ENCODE measurements at places on chromosomes 12 and 14.

GRCh38 chr12:116065606-116066005 lies 211.9 kb downstream of the MED13L start:
- DNase-seq: no peak

DNA sequence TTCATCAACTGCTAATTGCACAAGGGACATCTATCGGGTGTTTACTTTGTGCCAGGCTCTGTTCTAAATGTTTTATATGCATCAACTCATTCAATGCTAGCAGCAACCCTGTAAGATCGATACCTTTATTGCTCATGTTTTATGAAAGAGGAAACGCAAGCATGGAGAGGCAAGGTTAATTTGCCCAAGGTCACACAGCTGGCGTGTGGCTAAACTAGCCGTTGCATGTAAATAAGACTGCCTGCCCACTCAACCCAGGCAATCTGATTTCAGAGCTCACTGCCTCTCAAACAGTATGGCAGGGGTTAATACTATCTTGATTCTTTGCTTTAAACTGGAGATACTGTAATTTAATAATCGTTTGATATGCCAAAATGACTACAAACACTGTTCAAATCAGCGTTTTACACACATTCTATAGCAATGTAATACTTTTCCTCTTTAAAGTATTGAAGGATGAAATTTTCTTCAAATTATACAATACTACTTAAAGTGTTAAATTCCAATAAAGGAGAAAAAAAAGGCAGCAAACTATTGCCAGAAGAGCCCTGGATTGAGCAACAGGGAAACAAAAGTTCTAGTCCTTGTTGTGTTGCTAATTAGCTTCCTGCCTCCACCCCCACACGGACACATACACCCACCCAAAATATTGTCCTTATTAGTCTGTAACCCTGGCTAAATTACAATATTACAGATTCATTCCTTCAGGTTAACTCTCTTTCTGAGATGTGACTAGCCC lies 39.1 kb upstream of the DHRS7 start:
- DNase-seq: peak; percentile 10

- DNase-seq: no peak
Observed at GRCh38 chr14:24595073-24595808, 14.2 kb downstream of the GZMH start.

GRCh38 chr12:44484862-44485261 lies 391.3 kb downstream of the NELL2 start:
- no peak for DNase-seq

- DNase-seq: peak; percentile 35
Observed at GRCh38 chr12:93318720-93319522, 58.8 kb upstream of the NUDT4 start.

DNA sequence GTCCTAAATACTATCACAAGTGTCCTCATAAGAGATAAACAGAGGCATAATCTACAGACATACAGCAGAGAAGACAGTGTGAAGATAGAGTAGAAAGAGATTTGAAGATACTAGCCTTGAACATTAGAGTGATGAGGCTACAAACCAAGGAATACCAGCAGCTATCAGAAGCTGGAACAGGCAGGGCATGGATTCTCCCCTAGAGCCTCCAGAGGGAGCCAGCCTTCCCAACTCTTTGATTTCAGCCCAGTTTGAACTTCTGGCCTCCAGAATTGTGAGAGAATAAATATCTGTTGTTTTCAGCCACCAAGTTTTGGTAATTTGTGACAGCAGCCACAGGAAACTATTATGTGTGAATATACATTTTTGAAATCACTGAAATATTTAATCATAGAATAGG lies 47.2 kb downstream of the CCDC91 start:
- no peak for DNase-seq

DNA sequence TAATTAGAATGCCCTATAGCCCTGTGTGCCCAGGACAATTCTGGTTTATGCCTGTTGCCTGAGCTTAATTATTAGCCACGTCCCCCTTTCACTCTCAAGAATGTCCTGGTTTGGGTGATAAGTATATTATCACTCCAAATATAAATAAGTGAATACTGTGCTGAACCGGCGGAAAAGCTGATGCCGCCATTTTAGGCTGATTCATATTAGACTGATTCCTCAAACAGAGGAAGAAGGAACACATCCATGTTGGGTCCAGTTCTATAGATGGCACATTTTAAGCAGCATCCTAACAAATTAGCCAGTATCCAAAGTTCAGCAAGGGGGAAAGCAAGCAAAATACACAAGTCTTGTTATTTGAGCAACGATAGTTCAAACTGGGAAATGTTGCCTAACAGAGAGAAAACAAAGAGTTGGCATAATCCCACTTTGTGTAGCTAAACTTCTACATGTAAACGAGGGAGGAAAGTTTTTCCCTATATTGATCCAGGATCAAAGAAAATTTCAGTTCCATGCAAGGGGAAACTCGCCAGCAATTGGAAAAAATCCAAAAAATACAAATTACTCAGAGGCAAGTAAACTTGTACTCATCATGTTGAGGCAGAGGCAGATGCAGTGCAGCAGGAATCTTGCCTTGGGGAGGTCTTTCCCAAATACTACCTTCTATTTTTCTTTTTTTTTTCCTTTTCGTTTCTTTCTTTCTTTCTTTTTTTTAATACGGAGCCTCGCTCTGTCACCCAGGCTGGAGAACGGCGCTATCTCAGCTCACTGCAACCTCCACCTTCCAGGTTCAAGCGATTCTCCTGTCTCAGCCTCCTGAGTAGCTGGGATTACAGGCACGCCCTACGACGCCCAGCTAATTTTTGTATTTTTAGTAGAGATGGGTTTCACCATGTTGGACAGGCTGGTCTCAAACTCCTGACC lies 96.2 kb downstream of the ITPR2 start:
- DNase-seq: no peak

DNA sequence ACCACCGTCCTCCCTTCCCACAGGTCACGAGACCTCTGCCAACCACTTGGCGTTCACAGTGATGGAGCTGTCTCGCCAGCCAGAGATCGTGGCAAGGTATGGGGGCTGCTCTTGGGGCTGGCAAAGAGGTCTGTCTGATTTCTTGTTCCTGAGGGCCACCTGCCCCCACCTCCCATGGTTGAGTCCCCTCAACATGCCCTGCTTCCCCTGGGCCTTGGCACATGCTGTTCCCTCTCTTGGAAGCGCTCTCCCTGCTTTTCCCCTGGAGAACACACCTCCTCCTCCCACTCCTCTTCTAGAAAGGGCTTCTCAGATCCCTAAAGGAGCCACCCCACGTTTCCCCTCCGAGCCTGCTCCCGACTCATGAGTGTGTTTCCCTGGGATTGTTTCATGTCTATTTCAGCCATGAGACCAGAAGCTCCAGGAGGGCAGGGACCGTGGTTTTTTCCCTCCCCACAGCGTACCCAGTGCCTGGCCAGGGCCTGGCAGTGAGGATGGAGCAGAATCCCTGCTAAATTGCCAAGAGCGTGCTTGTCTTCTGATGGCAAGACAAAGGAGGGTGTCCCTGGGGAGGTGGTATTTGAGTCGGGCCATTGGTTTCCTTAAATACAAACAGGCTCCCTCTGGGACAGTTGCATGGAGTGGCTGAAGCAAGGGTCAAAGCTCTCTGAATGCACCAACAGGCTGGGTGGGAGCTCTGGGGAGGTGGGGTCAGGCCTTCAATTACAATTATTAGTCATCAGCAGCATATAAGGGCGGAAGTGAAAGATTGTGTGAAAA lies 34.1 kb downstream of the CYP46A1 start:
- DNase-seq: no peak

DNA sequence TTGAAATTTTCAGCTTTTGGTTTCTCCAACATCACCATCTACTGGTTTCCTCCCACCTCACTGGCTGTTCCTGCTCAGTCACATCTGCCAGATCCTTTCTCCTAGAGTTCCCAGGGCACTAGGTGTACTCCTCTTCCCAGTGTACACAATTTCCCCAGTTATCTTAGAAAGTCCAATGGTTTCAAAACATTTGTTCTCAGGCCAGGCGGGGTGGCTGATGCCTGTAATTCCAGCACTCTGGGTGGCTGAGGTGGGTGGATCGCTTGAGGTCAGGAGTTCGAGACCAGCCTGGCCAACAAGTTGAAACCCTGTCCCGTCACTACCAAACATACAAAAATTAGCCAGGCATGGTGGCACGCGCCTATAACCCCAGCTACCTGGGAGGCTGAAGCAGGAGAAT lies 60.7 kb downstream of the SPPL3 start:
- no peak for DNase-seq

GRCh38 chr14:105989566-105990302 lies 463.4 kb downstream of the TMEM121 start:
- DNase-seq: no peak

GRCh38 chr12:29662734-29663323 lies 120.9 kb downstream of the TMTC1 start:
- DNase-seq: no peak

DNA sequence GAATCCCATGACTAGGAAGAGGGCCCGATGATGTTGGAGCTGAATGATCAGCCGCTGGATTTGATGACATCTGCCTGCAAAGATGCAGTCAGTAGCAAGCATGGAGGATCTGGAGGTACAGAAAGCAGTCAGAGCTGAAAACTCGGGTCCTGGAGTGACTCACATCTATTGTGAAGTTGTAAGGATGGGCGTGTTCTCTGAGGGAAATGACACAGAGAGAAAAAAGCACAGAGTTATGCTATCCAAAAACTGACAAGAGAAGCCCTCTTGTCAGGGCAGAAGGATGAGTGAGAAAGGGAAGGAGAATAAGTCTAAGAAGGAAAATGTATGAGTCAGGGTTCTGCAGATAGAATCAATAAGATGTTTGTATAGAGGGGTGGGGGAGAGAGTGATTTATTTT lies 380.4 kb upstream of the CCDC196 start:
- no peak for DNase-seq

GRCh38 chr14:105485739-105486162 lies 935 bp upstream of the CRIP1 start:
- no peak for DNase-seq

DNA sequence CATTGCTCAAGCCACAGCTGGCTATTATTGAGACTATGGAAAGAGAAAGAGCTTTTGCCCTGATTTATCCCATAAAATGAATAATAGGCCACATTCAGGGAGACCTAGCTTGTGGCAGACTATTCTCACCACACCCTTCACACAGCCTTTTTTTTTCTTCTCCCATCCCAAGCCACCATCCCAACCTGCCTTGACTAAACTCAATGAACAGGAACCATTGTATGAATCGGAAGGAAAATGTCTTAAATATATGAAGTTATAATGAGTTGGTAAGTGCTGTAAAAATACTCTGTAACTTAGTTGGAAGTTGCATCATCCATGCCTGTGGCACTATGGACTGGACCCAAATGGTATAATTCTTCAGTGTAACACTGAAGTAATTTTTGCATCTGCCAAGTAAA lies 338.4 kb downstream of the RAD51B start:
- DNase-seq: no peak

DNA sequence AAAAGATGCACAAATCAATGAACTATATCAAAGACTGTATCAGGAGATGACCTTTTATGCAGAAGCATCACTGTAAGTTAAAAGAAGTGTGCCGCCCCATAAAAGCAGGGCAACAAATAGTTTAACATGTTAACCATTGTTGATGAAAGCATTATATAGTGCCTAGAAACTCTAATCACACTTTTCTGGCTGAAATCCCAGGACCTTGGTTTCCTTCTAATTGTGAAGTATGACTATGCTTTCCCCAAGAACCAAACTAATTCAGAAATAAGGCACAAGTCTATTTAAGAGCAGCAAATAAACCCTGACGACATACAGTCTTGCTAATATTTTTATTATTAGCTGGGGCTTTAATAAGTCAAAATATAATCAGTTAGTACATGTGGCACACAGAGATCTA lies 21.7 kb downstream of the RACGAP1 start:
- no peak for DNase-seq

- no peak for DNase-seq
Observed at GRCh38 chr14:64705381-64706118, 1.3 kb downstream of the PLEKHG3 start.

DNA sequence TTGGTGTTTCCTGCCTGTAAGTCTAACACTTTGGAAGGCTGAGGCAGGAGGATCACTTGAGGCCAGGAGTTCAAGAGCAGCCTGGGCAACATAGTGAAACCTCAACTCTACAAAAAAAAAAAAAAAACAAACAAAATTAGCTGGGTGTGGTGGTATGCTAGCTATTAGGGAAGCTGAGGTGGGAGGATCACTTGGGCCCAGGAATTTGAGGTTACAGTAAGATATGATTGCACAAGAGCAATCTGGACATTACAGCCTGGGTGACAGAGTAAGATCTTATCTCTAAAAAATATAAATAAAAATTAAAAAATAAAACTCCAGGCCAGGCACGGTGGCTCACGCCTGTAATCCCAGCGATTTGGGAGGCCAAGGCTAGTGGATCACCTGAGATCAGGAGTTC lies 39.8 kb upstream of the CMKLR1 start:
- DNase-seq: no peak

- DNase-seq: no peak
Observed at GRCh38 chr12:69097619-69098368, 141.6 kb upstream of the CPSF6 start.

GRCh38 chr14:102252834-102253801 lies 51.8 kb downstream of the MOK start:
- no peak for DNase-seq

DNA sequence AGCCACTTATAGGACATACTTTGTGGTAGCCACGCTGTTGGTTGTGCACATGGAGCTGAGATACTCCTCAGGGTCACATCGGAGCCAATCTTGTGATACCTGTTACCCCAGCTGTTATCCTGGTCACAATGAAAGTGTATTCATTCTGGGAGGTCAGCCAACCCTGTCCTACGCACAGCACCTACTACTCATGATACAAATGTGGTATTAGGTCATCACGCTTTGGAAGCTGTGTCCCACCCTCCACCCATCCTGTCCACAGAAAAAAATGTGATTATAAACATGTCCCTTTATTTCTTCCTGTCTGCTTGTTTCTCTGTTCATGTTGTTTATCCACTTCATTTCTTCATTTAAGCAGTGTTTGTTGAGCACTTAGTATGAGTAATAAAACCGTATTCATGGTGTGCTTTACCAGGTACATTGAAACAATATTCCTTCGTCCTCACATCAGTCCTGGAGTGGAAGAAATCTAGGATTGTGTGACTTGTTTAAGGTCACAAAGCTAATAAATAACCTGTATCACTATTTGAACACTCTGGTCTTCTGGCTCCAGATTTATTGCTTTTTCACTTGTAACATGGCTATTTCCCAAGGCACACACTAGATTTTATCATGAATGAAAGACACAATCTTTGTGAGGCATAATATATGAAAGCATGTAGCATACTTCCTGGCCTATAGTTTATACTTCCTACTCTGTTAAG lies 73.1 kb downstream of the DERA start:
- peak; percentile 83 for DNase-seq

DNA sequence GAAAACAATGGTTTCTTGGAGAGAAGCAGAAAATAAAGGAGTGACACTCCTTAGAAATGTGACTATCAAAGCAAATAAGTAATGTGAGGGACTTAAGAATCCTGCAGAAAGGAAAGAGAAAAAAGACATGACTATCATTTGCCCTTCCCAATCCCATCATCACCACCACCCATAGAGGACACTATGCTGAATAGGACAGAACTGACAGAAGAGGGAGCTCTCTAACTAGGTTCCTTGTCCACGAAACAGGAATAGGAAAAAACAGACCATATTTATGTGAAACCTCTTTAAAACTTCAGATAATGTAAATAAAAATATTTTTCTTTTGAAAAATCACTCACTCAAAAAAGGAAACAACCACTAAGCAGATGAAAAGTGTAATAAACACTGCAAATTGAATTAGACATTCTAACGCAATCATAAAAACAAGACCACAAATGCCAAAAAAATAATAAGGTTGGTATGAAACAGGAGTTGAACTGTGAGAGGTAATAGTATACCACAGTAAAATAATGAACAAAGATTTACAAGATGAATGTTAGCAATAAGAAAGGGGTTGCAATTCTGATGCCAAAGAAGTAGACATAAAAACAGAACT lies 24.1 kb downstream of the KLRD1 start:
- peak; percentile 64 for DNase-seq

All from NCI-H2029 (cell line).